ENCODE measurements at places on chromosomes 7 and 10.
A peak's percentile ranks its signal among the peaks of the same experiment; 100 is the strongest.

GRCh38 chr10:95133997-95134396, 60.0 kb upstream of the ACSM6 start:
- DNase-seq: no peak

GRCh38 chr7:5780801-5781496, 514 bp downstream of the RNF216 start:
- peak; percentile 8 for DNase-seq

- no peak for DNase-seq
These were observed 136.4 kb upstream of the MDFIC start for GRCh38 chr7:114785496-114785895.

DNA sequence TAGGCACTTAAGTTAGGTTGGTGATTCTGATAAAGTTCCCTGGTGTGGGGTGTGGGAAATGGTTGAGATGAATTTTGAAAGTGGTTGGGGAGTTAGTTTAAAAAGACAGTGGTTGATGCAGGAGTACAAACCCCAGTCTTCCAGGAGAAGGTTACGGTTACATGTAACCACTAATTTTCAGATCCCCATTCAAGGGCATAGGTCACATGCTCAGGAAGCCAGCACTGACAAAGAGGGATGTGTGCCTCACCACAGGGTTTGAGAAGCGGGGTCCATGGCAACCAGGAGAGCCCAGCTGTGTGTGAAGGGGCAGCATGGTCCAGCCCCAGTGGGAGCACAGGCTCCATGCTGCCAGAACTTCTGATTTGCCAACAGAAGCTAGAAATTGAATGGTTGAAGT, 144.2 kb downstream of the MDFIC start:
- no peak for DNase-seq

DNA sequence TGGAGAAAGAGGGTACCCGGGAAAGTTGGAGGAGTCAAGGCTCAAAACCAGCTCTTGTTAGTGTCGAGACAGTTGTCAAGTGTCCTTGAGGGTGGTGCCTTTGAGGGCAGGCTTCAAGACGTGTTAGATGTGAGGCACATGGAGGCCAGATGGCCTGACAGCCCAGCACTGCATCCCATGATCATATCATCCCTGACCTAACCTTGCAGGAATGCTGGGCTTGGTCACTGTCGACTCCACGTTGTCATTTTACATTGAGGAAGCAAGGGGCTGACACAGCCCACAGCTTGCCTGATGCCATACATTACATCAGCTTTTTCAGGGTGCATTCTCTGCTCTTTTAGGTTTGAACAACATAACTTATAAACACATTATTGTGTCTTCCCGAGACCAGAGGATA, 114.1 kb downstream of the ABCA13 start:
- DNase-seq: no peak

- DNase-seq: no peak
These were observed 21.0 kb downstream of the LRRC17 start for GRCh38 chr7:102933763-102934162.

DNA sequence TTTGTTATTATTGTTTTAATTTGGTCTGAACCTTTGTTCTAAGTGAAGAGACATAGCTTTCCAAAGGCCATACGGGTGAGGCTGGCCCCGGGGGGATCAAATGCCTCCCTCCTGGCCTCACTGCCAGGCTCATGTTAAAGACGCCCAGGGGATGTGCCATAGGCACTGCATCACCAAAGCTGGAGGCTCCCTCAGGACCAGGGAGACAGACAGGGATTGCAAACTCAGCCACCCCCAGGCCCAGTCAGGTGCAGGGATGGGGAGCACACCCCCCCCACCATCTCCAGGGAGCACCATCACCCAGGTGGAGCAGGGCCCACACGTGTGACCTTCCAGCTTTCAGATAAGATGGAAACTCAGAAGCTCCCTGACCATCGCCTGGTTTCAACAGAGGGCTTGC, 96.0 kb upstream of the DNAAF5 start:
- no peak for DNase-seq

DNA sequence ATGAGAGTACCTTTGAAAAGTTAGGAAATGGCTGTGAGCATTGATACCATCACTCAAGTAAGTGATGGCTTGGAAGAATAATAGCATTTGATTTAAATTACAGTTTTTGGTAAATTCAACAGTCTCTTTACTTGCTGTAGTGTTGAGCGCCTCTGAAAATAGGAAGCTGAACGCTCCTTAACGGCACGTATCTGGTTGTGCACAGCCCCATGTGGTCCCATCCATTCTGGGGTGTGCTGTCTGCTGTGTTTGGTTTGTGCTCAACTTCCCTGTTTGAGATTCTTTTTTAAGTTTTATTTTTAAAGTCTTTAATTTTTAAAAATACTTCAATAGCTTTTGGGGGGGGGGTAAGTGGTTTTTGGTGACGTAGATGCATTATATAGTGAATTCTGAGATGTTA, 51.5 kb downstream of the DNAJB6 start:
- DNase-seq: no peak

- no peak for DNase-seq
These were observed 395.7 kb downstream of the THSD7A start for GRCh38 chr7:11436316-11436715.

DNA sequence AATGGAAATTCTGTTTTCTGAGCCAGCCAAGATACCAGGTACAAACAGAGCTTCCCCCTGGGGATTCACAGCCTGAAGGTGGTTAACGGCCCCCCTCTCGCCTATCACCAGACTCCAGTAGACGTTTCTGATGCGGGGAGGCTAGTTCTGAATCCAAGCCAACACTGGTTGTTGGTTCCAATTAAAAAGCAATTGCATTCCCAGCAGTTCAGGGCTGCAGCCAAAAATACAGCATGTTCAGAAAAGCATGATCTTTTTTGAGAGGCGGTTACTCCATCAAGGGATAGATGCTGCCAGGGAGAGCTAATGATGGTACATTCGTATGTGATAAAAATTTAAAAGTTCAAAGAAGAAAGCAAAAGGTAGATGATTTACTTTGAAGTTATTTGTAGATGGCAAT, 481.0 kb downstream of the GALNT17 start:
- DNase-seq: no peak

DNA sequence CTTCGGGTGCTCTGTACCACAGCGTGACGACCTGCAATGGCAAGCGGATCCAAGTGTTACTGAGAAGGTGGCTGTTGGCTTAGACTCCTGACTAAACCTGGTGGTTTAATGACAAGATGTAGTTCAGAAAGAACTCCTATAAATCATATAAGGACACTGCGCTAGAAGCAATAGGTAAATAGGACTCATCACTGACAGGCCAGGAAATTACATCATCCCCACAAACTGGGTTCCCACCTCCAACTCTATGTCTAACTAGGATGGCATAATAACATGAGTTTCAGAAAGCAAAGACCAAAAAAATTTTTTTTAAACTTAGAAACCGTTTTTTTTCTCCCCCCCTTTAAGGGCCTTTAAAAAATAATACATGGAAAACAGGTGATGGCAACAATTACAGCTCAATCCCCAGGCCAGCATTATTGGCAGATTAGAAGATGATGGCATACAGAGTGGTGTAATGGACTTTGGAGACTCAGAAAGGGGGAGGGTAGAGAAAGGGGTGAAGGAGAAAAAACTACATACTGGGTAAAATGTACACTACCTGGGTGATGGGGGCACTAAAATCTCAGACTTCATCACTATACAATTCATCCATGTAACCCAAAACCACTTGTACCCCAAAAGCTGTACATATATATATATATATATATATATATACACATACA, 81.4 kb upstream of the FAM133B start:
- no peak for DNase-seq

- DNase-seq: no peak
These were observed 69.4 kb downstream of the DNAJB6 start for GRCh38 chr7:157405914-157406810.

- DNase-seq: no peak
These were observed 65.4 kb upstream of the STEAP1B start for GRCh38 chr7:22565315-22565811.

DNA sequence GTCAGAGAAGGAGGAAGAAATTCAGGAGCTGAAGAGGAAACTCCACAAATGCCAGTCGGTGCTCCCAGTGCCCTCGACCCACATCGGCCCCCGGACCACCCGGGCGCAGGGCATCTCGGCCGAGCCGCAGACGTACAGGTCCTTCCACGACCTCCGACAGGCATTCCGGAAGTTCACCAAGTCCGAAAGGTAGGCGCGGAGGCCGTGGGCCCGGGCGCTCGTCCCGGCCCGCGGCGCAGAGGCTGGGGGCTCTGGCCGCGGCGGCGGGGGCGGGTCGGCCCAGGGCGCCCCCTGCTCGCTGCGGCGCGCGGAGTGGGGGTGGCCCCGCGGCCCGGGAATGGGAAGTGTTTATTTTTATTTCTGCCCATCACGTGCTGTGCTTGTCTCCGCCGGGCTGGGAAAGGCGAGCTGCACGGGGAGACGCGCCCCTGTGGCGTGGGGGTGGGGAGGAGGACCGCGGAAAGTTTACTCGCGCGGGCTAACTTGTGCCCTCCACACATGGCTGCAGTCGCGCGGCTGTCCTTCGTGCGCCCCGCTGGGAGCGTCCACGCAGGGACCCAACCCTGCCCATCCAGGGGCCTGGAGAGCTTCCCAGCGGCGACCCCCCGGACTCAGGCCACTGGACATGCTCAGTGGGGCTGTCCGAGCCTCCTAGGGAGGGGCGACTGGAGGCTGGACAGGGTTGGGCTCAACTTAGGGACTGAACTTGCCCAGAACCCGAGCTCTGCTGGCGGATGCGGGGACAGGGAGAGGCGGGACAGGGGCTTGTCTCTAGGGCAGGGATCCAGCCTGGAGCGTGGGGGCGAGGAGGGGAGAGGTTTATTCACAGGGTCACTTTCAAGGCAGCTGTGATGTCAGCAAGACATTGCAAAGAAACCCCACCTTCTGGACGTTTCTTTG, 82.6 kb upstream of the PRKG1 start:
- no peak for DNase-seq

- peak; percentile 41 for DNase-seq
These were observed 212.6 kb upstream of the FRMD4A start for GRCh38 chr10:14543046-14543903.

GRCh38 chr10:28282336-28282735, 20.5 kb downstream of the MPP7 start:
- no peak for DNase-seq

DNA sequence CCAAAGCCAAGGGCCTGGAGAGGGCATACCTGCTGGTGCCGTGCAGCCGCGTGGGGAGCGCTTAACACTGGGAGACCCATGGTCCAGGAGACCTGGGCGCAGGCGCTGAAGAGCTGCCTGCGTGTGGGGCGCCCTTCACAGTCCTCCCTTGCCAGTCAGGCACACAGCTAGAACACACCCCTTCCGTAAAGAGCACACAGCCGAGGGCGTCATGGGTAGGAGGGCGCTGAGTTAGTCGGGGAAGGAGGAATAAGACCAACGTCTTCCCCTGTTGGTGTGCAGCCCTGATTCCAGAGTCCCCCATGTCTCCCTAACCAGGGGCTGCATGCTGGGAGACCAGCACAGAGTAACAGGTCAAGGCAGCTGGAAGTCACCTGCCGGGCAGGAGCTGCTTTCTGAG, 273.9 kb downstream of the USP6NL start:
- no peak for DNase-seq

- DNase-seq: no peak
These were observed 134.8 kb upstream of the SHH start for GRCh38 chr7:155947051-155947450.

- no peak for DNase-seq
These were observed 28.1 kb downstream of the PTPRZ1 start for GRCh38 chr7:121901026-121901425.

DNA sequence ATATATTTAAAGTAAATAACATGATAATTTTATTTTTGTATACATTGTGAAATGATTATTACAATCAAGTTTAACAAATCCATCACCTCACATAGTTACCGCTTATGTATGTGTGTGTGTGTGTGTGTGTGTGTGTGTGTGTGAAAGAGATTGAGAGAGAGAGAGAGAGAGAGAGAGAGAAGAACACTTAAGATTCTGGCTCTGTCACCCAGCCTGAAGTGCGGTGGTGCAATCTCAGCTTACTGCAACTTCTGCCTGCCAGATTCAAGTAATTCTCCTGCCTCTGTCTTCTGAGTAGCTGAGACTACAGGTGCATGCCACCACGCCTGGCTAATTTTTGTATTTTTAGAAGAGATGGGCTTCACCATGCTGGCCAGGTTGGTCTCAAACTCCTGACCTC, 17.8 kb downstream of the LYZL1 start:
- no peak for DNase-seq

DNA sequence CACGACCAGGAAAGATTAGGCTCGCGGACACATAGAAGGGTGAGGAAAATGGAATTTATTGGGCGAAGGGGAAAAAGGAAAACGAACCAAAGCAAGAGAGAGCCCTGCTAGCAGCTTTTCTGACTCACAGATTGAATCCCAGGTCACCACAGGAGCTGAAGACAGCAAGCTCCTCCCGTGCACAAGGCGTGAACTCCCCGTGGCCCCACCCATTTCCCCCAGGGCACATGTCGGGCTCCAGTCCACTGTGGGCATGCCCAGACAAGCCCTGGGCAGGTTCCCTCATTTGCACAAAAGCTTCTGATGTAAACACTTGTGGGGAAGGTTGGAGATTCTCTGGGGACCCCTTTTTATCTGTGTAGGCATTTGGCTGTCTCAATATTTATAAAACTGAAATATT, 582.4 kb downstream of the SUGCT start:
- DNase-seq: no peak

DNA sequence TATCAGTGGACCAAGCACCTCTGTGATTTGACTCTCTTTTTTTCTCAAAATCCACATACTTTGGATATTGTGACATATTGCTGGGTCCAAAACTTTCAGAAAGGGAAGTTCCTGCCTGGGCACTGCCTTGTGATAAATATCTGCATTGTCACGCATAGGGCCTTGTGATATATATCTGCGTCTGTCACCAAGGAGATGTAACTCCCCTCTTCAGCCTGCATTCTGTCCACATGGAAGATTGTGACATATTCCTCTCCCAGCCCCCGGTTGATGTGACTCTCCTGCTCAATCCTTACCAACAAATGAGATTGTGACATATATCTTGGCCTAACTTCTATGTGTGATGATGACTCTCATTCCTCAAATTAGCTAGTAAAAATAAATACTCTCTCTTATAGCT, 25.4 kb upstream of the ZNF107 start:
- DNase-seq: no peak

DNA sequence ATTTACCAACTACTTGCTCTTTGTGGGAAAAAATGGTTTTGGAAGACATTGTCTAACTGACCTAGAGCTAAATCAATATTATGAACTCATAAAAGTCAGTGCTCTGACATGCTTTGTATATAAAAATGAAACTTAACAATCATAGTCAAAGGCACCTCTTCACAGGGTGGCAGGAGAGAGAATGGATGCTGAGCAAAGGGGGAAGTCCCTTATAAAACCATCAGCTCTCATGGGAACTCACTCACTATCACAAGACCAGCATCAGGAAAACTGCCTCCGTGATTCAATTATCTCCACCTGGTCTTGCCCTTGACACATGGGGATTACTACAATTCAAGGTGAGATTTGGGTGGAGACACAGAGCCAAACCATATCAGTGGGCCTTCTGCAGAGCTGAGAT, 417.6 kb upstream of the AUTS2 start:
- DNase-seq: no peak

GRCh38 chr10:83881661-83882060, 257.6 kb upstream of the GHITM start:
- no peak for DNase-seq

GRCh38 chr10:123722351-123722750, 56.2 kb downstream of the GPR26 start:
- DNase-seq: no peak

- DNase-seq: no peak
These were observed 35.0 kb upstream of the CBLL1 start for GRCh38 chr7:107708956-107709355.

Data from effector CD4-positive, alpha-beta T cell (primary cell).